Femur (tissue), 1 donor: ENCODE measurements at places on chromosomes 4 and X.

- DNase-seq, result peak; percentile 36
These were observed 16.2 kb downstream of the AWAT2 start for GRCh38 chrX:70033348-70034051.

- no peak for DNase-seq
These were observed 137.0 kb downstream of the AMMECR1 start for GRCh38 chrX:110180928-110181310.

DNA sequence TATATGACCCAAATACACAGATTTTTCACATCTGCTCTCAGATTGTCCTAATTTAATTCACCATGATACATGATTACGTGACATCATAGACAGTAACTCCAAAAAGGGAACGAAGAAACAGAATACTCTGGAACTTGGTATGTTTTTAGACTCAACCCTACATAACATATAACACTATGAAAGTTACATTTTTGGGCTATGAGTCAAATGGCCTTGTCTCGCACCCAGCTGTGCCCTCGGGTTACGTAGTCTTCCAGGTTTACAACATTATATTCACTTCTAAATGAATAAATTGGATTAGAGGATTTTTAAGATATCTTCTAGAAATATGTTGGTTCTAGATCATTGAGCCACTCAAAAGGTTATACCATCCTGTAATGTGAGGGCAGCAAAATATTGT lies 2089.6 kb upstream of the TENM3 start:
- DNase-seq, result no peak

DNA sequence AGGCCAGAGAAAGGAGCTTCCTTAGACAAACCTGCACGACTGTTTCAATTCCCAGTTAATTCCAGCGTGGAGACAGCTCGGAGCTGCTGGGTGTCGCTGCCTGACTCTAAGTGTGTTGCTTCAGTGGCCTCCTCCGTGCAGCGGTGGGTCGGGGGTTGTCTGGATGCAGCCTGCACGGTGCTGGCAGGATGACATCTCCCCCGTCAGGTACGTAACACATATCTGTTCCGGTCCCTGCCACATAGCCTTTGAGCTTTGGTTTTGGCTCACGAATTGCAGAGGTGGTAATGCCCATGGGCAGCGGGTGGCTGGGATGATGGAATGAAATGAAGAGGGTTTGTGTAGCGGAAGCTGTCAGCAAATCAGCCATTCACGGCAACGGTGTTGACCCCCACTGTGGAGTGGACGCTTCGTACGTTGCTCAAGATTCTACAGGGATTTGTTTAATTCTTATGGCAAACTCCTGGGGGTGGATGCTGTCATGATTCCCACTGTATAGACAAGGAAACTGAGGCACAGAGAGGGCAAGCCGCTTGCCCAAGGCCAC lies 33.7 kb upstream of the HMX1 start:
- no peak for DNase-seq

DNA sequence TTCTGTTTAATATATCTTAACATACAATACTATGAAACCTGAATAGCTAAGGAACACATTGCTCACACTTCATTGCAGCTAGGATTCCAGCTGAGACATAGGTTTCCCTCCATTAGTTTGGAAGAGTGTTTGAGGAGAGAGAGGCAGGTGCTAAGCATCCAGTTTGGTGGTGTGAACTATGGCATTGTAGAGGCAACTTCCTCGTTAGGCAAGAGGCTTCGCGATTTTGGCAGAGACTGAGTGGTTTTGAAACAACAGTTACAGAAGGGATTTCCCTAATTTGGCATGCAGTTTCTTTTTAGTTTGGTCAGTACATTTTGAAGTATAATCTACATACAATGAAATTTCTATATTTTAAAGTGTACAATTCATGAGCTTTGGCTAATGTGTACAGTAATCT lies 117.1 kb upstream of the BMP3 start:
- no peak for DNase-seq

- no peak for DNase-seq
These were observed 62.4 kb downstream of the APOO start for GRCh38 chrX:23845351-23845817.

DNA sequence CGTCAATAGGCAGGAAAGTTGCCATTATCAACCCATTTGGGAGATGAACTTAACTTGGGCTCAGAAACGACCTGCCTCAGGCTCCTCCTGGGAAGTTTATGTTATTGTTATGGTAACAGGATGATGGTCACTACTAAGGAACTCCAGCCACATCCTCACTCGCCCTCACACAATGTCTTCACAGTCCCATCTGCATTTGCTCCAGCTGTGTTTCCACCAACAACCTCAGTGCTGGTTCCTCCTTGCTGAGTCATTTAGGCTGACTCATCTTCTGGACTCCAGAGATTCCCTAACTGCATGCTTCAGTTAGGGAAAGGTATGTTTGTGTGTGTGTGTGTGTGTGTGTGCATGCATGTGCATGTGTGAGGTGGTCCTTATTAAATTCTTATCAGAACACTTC lies 293.4 kb upstream of the BOD1L1 start:
- DNase-seq, result peak; percentile 79

DNA sequence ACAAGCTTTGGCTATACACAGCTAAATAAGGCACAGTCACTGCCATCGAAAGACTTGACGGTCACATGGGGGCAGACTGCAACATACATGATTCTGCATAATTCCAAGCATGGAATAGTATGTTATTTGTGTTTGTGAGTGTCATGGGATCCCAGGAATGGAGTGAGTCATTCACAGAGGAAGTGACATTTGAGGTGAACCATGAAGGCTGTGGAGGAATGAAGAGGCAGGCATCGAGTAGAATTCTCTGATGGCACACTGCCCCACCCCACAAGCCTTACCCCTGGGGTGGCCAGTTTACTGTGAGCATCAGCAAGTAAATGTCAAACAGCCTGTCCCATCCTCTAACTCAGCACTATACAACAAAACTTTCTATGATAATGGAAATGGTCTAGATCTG lies 619.7 kb downstream of the MID1IP1 start:
- DNase-seq, result no peak

DNA sequence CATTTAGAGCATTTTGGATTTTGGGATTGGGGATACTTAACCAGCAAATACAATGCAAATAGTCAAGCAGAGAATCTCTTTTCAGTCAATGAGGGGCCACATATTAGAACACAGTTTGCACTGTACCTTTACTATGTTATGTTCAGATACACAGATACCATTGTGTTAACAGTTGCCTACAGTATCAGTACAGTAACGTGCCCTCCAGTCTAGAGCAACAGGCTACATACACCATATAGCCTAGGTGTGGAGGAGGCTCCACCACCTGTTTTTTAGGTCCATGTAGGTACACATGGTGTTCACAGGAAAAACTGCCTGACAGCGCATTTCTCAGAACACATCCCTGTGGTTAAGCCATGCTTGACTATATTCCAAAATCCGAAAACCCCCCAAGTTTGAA lies 9.1 kb downstream of the GRPEL1 start:
- no peak for DNase-seq

DNA sequence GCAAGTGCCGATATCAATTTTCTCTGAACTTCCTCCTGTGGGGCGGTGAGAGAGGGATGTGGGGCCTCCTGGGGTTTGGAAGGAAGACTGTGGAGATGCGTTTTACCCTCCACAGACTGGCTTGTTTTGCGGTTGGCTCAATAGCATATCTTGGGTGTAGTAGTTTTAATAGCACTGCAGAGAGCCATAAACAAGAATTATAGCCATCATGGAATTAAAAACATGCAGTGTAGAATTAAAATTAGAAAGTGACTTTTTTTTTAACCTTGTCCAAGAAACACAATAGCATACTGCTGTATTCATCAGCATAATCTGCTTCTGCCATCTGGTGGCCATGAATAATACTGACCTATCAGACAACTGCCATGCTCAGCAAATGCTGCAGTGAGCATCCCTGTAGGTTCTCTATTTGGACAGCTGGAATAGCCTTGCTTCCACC lies 47.3 kb upstream of the SCML1 start:
- peak; percentile 59 for DNase-seq

- DNase-seq, result peak; percentile 68
These were observed 895 bp downstream of the ADGRL3 start for GRCh38 chr4:61200916-61201526.

DNA sequence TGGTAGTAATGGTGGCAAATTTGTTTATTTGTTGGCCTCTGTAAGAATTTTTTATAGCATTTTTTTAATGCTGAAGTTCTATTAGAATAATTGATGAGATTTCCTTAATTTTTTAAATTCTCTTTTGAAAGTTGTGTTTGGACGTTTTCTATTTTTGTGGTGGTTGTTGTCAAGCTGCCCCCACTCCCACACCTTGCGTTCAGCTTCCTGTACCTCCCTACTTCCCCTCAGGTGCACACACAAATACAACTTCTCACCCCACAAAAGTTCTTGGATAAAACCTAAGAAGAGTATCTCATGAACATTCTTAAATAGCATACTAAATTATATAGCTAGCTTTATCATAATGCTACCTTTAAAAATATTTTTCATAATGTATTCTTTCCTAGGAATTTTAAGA lies 38.7 kb downstream of the EXOC1 start:
- no peak for DNase-seq

- peak; percentile 74 for DNase-seq
These were observed 691 bp upstream of the IGFBP7 start for GRCh38 chr4:57110640-57111511.

DNA sequence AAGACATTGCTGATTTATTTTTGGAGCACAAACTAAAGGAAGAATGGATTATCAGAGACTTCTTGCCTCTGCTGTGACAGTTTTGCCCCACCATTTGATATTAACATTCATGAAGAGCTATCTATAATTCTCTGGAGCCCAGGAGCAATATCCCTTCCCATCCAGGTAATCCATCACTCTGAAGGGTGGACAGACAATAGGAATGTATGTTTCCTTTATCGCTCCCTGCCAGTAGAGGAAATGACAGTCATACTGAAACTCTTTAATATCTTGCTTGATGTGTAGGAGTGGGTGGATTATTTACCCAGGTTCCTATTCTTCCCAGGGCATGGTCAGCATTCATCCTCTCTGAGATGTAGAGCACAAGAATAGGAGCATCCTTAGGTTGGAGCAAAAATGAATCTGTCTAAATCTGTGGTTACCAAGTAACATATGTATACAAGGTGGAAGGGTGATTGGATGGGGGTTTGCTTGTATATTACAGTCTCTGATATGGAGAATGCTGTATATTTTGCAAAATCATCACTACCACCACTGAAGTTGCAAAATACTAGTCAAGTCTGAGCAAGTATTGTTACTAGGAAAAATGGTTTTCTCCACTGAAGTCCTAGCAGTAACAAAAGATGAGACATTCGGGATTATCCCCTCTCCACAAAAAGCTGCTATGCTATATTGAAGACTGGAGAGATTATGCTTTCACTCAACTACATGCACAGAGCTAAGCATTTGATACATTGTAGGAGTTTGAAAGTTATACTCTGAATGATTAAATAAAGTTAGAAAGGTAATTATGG lies 151.6 kb downstream of the CBLL2 start:
- DNase-seq, result no peak

DNA sequence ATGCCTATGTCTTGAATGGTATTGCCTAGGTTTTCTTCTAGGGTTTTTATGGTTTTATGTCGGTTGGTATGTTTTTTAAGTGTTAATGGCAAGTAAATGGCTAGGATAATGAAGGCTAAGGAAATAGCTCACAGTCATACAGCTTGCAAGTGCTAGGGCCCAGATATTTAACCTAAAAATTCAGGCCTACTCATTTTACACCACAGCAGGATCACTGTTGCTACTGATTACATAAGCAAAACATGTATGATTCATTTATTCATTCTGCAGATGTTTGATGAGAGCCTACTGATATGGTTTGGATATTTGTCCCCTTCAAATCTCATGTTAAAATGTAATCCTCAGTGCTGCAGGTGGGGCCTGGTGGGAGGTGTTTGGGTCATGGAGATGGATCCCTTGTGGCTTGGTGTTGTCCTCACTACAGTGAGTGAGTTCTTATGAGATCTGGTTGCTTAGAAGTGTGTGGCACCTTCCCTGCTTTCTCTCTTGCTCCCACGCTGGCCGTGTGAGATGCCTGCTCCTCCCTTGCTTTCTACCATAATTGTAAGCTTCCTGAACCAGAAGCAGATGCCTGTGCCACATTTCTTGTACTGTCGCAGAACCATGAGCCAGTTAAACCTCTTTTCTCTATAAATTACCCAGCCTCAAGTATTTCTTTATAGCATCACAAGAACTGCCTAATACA lies 175.5 kb downstream of the MAPK10 start:
- DNase-seq, result peak; percentile 13

GRCh38 chrX:103774070-103774642 lies 2.5 kb upstream of the PLP1 start:
- no peak for DNase-seq

- DNase-seq, result no peak
These were observed 30.5 kb upstream of the COL25A1 start for GRCh38 chr4:109332926-109333464.

GRCh38 chr4:6272863-6273660 lies 3.4 kb downstream of the WFS1 start:
- DNase-seq, result no peak

- no peak for DNase-seq
These were observed 1.0 kb upstream of the TRIML1 start for GRCh38 chr4:188138227-188138626.

GRCh38 chrX:1598876-1599790 lies 7.7 kb downstream of the AKAP17A start:
- DNase-seq, result no peak

DNA sequence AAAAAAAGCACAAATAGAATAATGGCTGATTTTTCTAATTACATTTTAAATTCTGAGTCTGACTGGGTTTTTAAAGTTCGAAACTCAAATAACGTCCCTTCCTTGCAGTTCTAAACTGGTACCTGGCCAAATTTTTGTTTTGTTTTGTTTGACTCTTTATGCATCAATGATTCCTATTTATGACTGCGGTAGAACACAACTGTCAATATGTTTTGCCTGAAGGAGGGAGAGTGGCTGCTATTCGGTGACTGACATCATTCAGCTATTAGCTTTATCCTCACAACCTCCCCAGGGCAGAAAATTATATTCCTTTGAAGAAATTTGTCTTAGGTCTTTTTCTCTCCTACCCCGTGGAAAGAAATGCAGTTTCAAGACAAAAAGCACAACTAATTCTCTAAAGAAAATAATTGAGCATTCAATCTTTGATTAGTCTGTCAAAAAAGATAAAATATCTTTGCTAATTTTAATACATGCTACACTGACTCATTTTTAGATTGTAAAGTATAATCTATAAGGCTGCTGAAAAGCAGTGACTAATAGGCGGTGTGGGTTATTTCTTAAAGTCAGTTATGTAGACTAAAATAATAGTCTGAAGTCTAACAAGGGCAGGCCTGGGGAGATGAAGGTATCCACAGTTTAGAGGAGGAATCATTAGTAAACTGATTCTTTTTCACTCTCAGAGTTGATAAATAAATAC lies 61.9 kb downstream of the TMEM150C start:
- no peak for DNase-seq
